ENCODE measurements at places on chromosomes 7 and 10.

DNA sequence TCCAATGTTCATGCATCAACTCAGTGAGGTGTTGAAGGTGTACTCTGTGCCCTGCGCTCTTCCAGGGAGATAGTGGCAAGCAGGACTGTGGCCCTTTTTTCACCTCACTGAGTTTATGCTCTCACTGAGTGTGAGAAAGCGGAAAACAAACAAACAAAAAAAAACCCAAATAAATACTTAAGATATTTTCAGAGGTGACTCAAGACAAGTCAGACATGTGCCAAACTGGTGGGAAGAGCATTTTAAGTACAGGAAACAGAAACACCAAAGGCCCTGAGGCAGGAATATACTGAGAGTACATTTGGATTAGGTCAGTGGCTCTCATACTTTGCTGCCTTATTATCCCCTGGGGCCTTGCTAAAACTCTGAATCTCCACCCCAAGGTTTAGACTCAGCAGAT lies 111.9 kb upstream of the IGFBP3 start:
- DNase-seq = no peak

- no peak for DNase-seq
These were observed 81.7 kb downstream of the CABCOCO1 start for GRCh38 chr10:61744469-61744868.

GRCh38 chr10:97179731-97180362 lies 5.9 kb downstream of the SLIT1 start:
- DNase-seq = no peak

GRCh38 chr10:77873536-77874380 lies 52.8 kb downstream of the DLG5 start:
- DNase-seq = peak; percentile 11

- DNase-seq = no peak
These were observed 58.6 kb downstream of the TACC2 start for GRCh38 chr10:122047560-122047959.

- no peak for DNase-seq
These were observed 52.4 kb downstream of the ZNF365 start for GRCh38 chr10:62426600-62426999.

DNA sequence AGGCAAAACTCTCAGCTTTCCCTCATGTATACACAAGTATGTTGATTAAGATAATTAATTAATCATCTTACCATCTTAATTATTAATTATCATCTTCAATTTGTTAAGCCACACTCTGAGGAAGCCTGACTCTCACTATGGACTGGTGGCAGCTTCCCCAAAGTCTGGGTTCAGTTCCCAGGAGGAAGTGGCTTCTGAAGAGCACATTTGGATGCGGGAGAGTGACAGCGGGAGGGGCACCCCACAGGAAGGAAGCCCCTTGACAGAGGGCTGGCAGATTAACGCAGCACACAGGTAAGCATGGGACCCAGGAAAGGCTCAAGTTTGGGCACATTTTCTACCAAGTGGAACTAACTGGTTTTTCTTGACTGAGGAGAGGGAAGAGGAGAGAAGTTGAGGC lies 13.4 kb upstream of the SLIT1 start:
- no peak for DNase-seq

DNA sequence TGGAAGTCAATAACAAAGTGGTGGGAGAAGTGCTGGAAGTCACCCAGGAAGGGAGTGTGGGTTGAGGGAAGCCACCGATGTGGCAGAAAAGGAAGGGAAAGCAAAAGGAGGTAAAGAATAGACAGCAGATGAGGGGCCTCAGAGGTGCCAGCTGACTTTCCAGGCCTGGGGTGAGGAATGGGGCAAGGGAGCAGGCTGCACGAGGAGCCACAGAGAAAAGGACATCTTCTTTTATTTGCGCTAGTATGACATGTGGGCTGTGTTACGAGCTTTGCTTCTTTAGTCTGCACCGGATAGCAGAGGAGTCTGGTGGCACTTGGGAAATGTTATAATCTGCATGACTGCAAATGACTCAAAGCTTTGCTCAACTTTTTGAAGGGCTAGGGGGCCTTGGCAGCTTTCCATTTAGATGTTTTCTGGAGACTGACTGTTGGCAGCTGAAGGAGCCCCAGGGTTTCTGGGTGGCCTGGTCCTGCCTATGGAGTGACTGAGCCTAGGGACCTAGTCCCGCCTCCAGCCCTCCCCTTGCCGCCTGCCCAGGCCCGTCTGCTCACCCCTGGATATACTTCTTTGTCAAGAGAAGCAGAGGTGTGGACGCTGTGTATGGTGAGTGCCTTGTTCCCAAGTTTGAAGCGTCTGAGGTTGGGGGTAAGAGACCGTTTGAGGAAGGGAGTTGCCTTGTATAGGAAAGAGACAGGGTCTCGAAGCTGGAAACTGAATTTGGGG lies 5.1 kb downstream of the PRXL2A start:
- no peak for DNase-seq

DNA sequence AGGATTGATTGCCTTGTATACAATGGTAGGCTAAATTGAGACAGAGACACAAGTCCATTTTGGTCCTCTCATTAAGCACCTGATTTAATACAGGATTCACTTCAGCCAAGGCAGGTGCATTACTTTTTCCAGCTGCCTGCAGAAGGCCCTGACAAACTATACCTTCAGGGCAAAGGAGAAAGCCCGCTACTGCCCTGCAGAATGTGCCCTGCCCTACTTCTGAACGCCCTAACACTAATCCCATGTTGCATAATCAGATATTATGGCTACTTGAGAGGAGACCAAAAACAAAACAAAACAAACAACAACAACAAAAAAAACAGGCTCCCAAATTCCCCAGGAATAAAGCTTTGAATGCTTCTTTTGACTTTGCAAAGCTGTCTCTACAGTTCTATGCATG lies 116.9 kb upstream of the ABI1 start:
- no peak for DNase-seq

DNA sequence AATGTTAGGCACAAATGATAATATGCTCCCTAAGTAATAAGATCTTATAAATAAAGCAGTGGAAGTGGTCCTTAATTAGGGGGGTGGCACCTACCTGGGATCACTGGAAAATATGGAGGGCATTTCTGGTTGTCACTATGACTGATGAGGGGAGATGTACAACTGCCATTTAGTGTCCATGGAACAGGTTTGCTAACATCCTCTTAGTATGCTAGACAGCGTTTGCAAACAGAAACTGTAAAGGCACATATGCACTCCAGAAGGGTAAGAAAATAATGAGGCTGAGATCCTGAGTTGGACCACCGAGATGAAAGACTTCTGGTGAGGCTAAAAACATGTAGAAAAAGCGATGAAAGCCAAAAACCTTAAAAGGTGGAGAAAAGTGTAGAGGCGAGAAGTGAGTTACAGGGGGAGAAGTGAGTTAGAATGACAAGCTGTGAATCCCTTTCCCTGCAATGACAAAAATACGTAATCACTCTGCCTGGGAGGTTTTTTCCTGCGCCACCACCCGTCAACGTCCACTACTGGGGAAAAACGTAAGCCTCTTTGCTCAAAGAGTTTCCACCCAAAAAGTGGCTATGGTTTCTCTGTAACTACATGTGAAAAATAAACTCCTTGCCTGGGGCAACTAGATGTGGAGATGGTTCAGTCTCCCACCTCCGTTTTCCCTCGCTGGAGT lies 767 bp downstream of the KRIT1 start:
- no peak for DNase-seq

- no peak for DNase-seq
These were observed 67.0 kb upstream of the ATRNL1 start for GRCh38 chr10:115026056-115026745.

GRCh38 chr10:124092860-124093773 lies at the start of gene CHST15:
Gene CHST15 (minus strand): TSS chr10:124093598. CDS start chr10:124046212, 47,386 bp downstream.
- DNase-seq = no peak

- DNase-seq = no peak
These were observed 1.2 kb downstream of the NSUN5 start for GRCh38 chr7:73307436-73307835.

GRCh38 chr7:2815875-2816245 lies 28.2 kb downstream of the GNA12 start:
- DNase-seq = no peak

GRCh38 chr7:142787783-142788182 lies 17.0 kb downstream of the PRSS2 start:
- DNase-seq = no peak

DNA sequence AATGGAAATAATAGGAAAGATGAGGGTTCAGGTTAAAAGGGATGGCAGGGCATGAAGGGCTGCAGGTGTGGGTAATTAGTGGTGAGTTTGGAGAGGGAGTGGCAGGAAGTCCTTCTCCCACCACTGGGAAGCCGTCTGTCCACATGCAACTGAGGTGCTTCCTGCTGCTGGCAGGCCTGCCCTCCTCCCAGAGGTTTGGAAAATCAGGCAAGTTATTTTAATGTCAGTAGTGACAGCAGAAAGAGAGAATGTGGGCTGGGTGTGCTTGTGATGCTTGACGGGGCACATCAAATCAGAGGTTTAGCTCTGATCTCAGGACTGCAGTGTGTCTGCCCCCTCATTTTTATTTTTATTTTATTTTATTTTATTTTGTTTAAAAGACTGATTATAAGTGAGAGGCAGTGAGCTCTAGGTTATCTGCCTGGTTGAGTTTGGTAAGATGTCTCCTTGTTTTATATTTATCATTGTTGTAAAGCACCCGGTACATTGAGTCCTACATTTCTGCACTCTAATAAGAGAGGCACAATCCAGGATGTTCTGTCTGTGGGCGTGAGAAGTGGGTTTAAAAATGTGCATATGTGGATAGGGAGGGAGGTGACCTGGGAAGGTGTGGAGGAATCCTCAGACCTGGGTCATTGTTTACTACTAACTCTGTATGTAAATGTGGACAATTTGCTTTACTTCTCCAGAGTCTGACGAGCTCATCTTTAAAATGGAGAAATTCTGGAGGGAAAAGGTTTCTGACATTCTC lies 504.4 kb downstream of the LRMDA start:
- no peak for DNase-seq

GRCh38 chr10:122879339-122880273 lies at the start of gene FAM24B:
Gene FAM24B (minus strand): TSS chr10:122879581. CDS start chr10:122850515, 29,066 bp downstream.
- peak; percentile 82 for DNase-seq

- no peak for DNase-seq
These were observed 449.0 kb downstream of the ETV1 start for GRCh38 chr7:13540429-13540828.

DNA sequence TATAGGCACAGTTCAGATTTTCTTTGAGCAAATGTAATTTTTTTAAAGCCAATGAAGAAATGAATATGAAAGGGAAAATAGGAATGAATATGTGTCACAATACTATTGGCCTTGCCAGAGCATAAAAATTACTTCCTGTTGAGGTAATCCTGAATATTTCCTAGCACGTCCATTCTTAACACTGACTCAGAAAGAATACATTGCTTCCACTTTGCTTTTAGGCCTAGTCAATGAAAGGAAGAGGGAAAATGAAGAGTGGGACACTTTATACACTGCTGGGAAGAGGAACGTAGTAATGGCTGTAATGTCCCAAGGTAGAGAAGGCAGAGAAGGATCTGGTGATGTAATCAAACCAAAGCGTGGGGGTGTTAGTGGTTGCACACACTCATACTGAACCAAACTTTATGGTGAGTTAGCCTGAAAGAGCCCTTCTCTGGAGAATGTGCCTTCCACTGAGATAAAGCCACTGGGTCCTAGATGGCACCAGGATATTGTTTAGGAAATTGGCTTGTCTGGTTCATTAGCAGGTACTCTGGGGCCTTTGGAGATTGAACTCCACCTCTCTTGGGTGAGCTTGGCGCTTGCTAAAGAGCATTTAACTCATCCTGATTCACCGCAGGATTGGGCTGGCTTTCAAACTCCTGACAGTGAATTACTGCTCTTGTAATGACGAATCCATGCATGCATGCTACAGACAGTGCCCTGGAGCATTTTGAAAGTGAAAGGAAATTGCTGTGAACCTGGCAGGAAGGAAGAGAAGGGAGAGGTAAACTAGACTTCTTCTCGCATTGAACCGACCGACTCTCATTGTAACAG lies 254.9 kb downstream of the KIAA1217 start:
- no peak for DNase-seq

DNA sequence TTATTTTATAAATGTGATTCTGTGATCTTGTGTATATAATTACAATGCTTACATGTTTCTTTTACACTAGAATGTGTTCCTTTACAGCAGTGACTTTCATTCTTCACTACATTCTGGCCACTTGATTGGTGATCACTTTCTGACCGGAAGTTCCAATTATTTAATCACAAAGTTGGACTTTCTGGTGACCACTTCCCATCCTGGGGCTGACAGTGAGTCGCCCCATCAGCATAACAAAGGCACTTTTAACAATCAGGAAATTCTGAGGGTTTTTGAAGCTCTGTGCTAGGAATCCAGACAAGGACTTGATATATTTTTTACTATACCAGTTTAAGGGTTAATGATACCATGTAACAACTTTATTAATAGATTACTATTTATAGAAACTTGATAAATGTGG lies 282.3 kb upstream of the KAT6B start:
- no peak for DNase-seq

DNA sequence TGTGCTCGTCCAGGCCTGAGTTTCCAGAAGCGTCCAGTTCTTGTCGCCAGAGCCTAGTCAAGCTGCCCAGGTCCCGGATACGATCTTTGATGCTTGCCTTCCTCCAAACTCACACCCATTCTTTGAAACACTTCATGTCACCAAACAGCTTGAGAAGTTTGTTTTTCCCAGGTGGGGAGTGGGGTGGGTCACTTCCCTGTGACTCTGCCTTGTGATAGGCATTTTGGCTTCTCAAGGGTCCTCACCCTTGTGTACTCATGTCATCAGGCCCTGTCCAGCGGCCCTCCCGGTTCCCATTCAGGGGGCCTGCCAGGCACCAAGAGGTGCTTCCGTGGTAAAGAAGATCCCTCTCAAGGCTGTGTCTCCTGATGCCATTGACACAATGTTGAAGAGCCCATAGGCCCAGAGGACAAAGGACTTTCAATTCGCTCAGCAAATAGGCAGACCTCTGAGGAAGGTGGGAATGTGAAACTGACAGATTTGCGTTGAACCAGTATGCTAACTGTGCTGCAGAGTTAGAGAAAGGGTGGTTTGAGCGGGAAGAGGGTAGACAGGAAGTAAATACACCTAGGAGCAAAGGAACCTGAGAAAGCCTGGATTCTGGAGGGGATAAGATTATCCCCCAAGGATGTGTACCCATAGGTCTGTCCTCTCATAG lies 24.7 kb upstream of the SFTPA1 start:
- DNase-seq = no peak

GRCh38 chr7:6385909-6386560 lies 61.7 kb downstream of the DAGLB start:
- no peak for DNase-seq

DNA sequence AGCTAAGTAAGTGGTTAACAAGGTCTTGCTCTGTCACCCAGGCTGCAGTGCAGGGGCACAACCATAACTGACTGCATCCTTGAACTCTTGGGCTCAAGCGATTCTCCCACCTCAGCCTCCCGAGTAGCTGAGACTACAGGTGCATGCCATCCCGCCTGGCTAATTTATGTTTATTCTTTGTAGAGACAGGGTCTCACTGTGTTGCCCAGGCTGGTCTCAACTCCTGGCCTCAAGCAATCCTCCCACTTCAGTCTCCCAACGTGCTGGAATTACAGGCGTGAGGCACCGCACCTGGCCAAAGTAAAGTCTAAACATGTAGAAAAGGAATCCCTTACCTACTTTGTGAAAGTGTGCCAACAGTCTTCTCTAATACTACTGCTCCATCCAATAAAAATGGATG lies 17.9 kb downstream of the PARD3 start:
- no peak for DNase-seq
